ENCODE measurements at places on chromosomes 13 and 19.

DNA sequence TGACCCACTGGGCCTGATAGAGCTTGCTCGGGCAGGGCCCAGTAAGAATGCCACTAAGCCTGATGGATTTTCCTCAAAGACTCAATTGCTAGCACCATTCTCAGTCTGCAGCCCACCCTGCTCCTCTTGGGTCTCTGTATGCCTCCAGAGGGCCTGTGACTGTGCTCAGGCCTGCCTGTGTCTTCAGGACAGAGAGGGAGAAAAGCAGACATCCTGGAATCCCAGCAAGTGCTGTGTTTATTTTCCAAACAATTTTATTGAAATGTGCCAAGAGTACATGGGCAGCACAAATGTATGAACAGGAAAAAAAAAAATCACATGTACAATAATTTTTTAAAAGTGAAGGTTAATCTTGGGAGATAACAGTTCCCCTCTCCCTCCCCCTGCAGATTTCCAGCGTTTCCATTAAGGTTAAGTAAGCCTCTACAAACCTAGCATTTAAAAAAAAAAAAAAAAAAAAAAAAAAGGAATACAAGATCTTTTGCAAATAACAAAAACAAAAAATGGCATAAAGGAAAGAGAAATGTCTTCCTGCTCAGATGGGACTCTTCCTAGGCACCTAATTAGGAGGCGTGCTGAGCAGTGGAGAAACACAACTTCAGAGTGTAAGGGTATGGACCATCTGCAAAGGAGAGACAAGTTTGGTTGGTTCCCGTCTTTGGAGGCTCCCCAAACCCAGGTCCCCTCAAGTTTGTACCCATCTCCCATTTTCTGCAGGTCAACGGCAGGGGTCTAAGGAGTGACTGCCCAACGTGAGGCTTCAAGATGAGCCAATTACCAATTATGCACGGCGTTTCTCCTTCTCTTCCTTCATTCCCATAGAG is 4.8 kb upstream of the ECH1 start:
- no peak for DNase-seq

GRCh38 chr19:38021352-38021751 is 114.3 kb downstream of the SIPA1L3 start:
- DNase-seq, result no peak

GRCh38 chr19:14112809-14113385 is 4.7 kb downstream of the PRKACA start:
- no peak for DNase-seq

GRCh38 chr13:28579322-28579721 is 79.6 kb upstream of the POMP start:
- DNase-seq, result no peak

DNA sequence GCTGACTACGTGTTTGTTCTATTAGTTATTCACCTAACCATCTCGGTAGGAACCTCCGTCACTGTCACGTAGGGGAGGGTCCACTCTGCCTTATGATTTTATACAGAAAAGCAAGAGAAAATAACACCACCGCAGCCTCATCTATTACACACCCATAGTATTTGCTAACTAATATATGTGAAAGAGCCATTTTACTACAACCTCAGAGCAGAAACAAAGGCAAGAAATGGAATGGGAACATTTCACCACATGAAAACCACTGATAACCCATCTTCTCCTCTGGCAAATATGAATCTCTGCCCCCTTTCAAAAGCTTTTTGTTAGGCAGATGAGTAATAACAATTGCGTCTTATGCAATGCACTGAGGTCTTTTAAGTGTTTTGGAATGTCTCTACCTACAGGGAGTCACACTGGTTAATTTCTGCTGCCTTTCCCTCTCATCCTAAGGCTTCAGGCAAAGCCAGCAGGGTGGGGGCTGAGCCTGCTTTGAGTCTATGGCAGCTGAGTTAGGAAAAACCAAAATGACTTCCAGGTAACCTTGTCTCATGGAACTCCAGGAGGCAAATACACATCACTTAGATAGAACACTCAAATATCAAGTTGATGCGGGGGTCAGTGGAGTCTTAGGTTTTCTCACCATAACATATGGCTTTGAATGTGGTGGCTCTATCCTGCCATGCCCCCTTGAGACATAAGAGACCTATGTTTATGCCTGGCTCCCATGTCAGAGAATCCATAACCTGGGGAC is 15.0 kb downstream of the TSHZ3 start:
- no peak for DNase-seq

DNA sequence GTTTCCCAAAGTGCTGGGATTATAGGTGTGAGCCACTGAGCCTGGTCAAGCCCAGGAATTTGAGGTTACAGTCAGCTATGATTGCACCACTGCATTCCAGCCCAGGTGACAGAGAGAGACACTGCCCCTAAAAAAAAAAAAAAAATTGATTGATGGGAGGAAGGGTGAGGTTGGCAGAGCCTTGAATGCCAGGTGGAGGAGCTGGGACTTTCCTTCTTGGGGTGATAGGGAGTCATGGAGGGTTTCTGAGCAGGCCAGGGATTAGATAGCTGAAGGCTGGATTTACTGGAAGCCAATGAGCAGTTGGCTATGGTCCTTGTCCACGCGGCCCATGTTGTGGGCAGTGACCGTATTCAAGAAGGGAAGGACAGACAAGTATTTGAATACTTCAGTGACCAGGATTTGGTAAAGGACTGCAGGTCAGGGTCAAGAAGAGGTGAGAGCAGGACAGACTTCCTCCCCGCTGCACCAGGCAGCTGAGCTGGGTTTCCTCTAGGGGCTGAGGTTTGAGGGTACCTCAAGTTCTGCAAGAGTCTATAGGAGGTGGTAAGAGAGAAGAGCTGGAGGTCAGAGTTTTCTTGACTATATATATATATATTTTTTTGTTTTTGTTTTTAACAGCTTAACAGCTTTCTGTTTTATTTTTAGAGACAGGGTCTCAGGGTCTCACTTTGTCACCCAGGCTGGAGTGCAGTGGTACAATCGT is 6.9 kb upstream of the ICAM4 start:
- no peak for DNase-seq
